ENCODE measurements at places on chromosomes 2 and 18. TPM values are rescaled to one million over a fixed set of nuclear protein-coding genes. Genes with fewer than 3 reads are reported as not detected.

DLGAP1 gene
- 6.6 TPM for total RNA-seq

NHEJ1 gene
- total RNA-seq = 6.8 TPM

DPYSL5 gene
- not detected for total RNA-seq

TWIST2 gene
- 12.9 TPM for total RNA-seq

BUB1 gene
- 0.84 TPM for total RNA-seq

RTP5 gene
- total RNA-seq = not detected

ASIC4 gene
- total RNA-seq = 0.42 TPM

PRSS56 gene
- not detected for total RNA-seq

COQ10B gene
- 39.8 TPM for total RNA-seq

PRKAG3 gene
- total RNA-seq = 1.0 TPM

ALPG gene
- not detected for total RNA-seq

RAB31 gene
- 145 TPM for total RNA-seq

FAM136A gene
- total RNA-seq = 19.8 TPM

TMEM200C gene
- 0.15 TPM for total RNA-seq

SERPINB11 gene
- not detected for total RNA-seq

GREB1L gene
- 6.0 TPM for total RNA-seq

C2orf15 gene
- 0.65 TPM for total RNA-seq

MATN3 gene
- total RNA-seq = 1.8 TPM

RFTN2 gene
- 22.2 TPM for total RNA-seq

Data from aorta (tissue), 5 donors.